ENCODE measurements at places on chromosomes 6 and 20. TPM values are rescaled to one million over a fixed set of nuclear protein-coding genes. Genes with fewer than 3 reads are reported as not detected.

The CALHM6 gene
- not detected for total RNA-seq

The HTR1B gene
- total RNA-seq = not detected

The TP53TG5 gene
- not detected for total RNA-seq

The IBTK gene
- total RNA-seq = 66.3 TPM

The DLK2 gene
- total RNA-seq = 5.2 TPM

Data from tongue (tissue), 3 donors.